Endodermal cell (in vitro differentiated cells): ENCODE measurements at places on chromosomes 12 and 14. TPM values are rescaled to one million over a fixed set of nuclear protein-coding genes. Genes with fewer than 3 reads are reported as not detected.

GRCh38 chr14:92258934-92259333 is 64.0 kb upstream of the SLC24A4 start:
- no peaks in the 10 kb centered on the region for H3K36me3 ChIP-seq

GRCh38 chr12:131260251-131260905 is 306.7 kb downstream of the ADGRD1 start:
- H3K4me3 ChIP-seq: no peak overlapping the region
- no peaks in the 10 kb centered on the region for H3K36me3 ChIP-seq
- H3K27ac ChIP-seq: no peak overlapping the region
- no peaks in the 10 kb centered on the region for H3K27me3 ChIP-seq
- no peaks in the 10 kb centered on the region for H3K4me1 ChIP-seq

DNA sequence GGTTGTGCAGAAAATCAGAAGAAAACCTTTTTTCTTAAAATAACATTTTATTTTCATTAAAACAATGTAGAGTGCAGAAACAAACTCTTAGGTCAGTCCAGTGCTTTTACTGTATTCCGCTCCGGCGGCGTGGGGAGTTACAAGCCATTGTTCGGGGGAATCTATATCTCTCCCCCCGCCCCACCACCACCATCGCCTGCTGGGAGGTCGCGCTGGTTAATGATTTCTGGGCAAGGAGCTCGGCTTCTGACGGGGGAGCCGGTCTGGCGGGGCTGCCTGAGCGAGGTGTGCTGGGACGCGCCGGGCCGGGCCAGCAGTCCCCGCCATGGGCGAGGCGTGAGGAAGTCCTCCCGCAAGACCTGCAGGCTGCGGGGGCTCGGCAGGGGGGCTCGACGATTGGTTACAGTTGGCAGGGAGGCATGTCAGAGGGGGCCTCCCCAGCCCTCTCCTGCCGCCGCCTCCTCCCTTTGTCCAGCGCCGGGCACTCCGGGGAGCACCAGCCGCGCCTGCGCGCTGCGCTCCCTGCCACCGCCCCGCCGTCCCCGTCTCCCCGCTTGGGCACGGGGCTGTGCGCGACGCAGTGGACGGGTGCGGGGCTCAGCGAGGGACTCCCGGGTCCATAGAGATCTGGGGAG is 1.0 kb upstream of the DUSP6 start:
- H3K27me3 ChIP-seq: no peaks in the 10 kb centered on the region
- peaks cover 12% of the 10 kb centered on the region for H3K4me1 ChIP-seq
- H3K4me3 ChIP-seq: peak overlapping the region; percentile 98
- DNase-seq: peak; percentile 96
- peaks cover 23% of the 10 kb centered on the region for H3K36me3 ChIP-seq

DNA sequence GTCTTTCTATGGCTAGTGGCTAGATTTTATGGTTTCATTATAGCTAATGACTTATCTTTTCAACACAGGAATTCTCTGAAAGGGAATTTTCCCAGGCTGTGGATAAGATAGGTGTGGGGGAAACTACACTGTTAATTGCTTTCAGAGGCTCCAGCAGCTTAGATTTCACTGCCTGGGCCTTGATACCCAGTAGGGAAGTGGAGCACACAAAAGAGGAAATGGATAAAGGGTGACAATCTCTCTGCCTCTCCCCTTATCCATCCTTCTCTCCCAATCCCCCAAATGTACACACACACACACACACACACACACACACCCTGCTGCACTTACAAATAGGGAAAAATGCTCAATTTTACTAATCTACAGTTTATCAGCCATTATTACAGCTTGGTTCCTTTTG is 19.1 kb downstream of the SIX4 start:
- no peak for DNase-seq
- peaks cover 19% of the 10 kb centered on the region for H3K27me3 ChIP-seq
- no peaks in the 10 kb centered on the region for H3K4me1 ChIP-seq
- H3K4me3 ChIP-seq: no peak overlapping the region

- peaks cover 18% of the 10 kb centered on the region for H3K36me3 ChIP-seq
- peak overlapping the region; percentile 85 for H3K4me3 ChIP-seq
- H3K4me1 ChIP-seq: peaks cover 7% of the 10 kb centered on the region
- H3K27me3 ChIP-seq: no peaks in the 10 kb centered on the region
- H3K27ac ChIP-seq: peak overlapping the region; percentile 68
Measured at GRCh38 chr14:103057028-103057371, 349 bp downstream of the CDC42BPB start.

DNA sequence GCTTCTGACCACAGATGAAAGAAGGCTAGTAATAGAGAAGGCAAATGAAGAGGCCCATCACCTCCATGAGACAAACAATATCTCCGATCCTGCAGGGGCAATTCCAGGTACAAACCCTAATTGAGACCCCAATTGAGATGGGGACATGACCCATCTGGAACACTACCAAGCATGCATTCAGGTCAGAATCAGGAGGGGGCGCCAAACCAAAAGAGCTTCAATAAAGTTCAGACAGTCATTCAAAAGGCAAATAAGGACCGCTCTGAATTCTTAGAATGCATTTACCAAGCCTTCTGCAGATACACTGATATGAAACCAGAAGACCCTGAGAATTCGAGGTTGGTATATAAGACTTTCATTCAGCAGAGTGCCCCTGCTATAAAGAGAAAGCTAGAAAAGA is 10.2 kb upstream of the EDDM3B start:
- H3K4me1 ChIP-seq: peaks cover 11% of the 10 kb centered on the region
- H3K4me3 ChIP-seq: no peak overlapping the region
- no peaks in the 10 kb centered on the region for H3K36me3 ChIP-seq
- H3K27me3 ChIP-seq: no peaks in the 10 kb centered on the region
- H3K27ac ChIP-seq: no peak overlapping the region

DNA sequence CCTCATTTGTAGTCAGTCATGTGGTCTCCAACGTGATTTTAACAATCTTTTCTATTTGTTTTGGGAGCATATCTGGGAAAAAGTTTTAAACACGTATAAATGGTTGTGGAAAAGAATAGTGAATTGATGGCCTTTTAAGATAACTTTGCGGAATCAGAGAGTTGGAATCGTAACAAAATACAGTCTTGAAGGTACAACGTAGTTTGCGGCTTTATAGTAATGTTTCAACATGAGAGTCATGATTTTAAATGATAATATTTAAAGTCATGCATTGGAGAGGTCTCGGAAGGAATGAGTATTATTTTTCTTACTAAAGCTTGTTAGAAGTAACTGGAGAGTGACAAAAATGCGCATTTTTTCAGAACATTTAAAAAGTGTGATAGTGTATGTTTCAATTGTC is 1.6 kb downstream of the AEBP2 start:
- H3K36me3 ChIP-seq: peaks cover 10% of the 10 kb centered on the region
- no peaks in the 10 kb centered on the region for H3K27me3 ChIP-seq
- DNase-seq: no peak
- peak overlapping the region; percentile 99 for H3K4me3 ChIP-seq

- H3K4me1 ChIP-seq: peaks cover 19% of the 10 kb centered on the region
- H3K27ac ChIP-seq: no peak overlapping the region
- no peaks in the 10 kb centered on the region for H3K36me3 ChIP-seq
- H3K4me3 ChIP-seq: peak overlapping the region; percentile 68
- H3K27me3 ChIP-seq: peaks cover 100% of the 10 kb centered on the region
- DNase-seq: no peak
Measured at GRCh38 chr12:114693059-114693531, 9.1 kb upstream of the TBX3 start.

GRCh38 chr14:73236752-73237218 is 521 bp upstream of the PAPLN start:
- no peak overlapping the region for H3K27ac ChIP-seq
- no peak for DNase-seq
- peaks cover 38% of the 10 kb centered on the region for H3K4me1 ChIP-seq
- peaks cover 56% of the 10 kb centered on the region for H3K27me3 ChIP-seq
- no peaks in the 10 kb centered on the region for H3K36me3 ChIP-seq

RD3L gene
- not detected in 2 replicates for total RNA-seq

DNA sequence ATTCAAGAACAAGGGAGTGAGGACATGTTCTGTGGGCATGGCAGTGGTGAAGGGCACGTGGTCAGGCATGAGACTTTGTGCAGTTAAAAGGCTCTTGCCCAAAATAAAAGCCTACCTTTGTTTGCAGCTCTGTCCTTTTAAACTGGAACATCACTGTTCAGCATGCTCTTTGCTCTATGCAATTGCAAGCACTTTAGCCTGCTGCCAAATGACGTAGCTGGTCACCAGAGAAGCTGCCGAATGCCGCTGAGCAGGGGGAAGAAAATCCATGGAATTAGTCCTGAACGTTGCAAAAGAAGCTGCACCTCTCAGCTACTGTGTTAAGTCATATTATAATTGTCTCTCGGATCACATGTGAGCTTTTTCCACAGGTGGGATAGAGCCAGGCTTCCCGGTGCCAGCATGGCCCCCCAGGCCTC is 176.3 kb upstream of the DIO2 start:
- no peak for DNase-seq
- no peaks in the 10 kb centered on the region for H3K36me3 ChIP-seq
- H3K27ac ChIP-seq: no peak overlapping the region

- H3K27ac ChIP-seq: no peak overlapping the region
- H3K36me3 ChIP-seq: no peaks in the 10 kb centered on the region
Measured at GRCh38 chr12:91219919-91220318, 37.3 kb upstream of the DCN start.

- no peaks in the 10 kb centered on the region for H3K4me1 ChIP-seq
- no peaks in the 10 kb centered on the region for H3K27me3 ChIP-seq
- no peak for DNase-seq
- H3K36me3 ChIP-seq: peaks cover 29% of the 10 kb centered on the region
- H3K27ac ChIP-seq: no peak overlapping the region
- H3K4me3 ChIP-seq: no peak overlapping the region
Measured at GRCh38 chr14:96309896-96310330, 53.2 kb downstream of the ATG2B start.

FZD10 gene
- 0.18 and 0.20 TPM in 2 replicates for total RNA-seq

GRCh38 chr12:46490635-46491034 is 118.1 kb upstream of the SLC38A2 start:
- H3K4me1 ChIP-seq: peaks cover 10% of the 10 kb centered on the region
- H3K4me3 ChIP-seq: no peak overlapping the region
- no peaks in the 10 kb centered on the region for H3K36me3 ChIP-seq

- peaks cover 34% of the 10 kb centered on the region for H3K27me3 ChIP-seq
- H3K27ac ChIP-seq: no peak within 1 kb of the TSS
- no peaks in the 10 kb centered on the region for H3K36me3 ChIP-seq
- H3K4me1 ChIP-seq: no peaks in the 10 kb centered on the region
- DNase-seq: no peak
Measured at GRCh38 chr12:1820191-1820895, at the start of gene LRTM2. TSS of gene LRTM2 (plus strand) at chr12:1820565. CDS start at chr12:1828149, 7,584 bp downstream.

GRCh38 chr14:95274279-95274678 is 45.4 kb downstream of the CLMN start:
- no peaks in the 10 kb centered on the region for H3K4me1 ChIP-seq
- no peaks in the 10 kb centered on the region for H3K27me3 ChIP-seq
- H3K36me3 ChIP-seq: no peaks in the 10 kb centered on the region

INF2 gene
- total RNA-seq: 95.1 and 114 TPM in 2 replicates

KRT71 gene
- total RNA-seq: not detected in 2 replicates

GRCh38 chr12:80702889-80703805 is 4.3 kb upstream of the MYF6 start:
- H3K4me1 ChIP-seq: peaks cover 7% of the 10 kb centered on the region
- no peak overlapping the region for H3K27ac ChIP-seq
- H3K27me3 ChIP-seq: peaks cover 26% of the 10 kb centered on the region
- no peaks in the 10 kb centered on the region for H3K36me3 ChIP-seq
- DNase-seq: no peak

- H3K27me3 ChIP-seq: no peaks in the 10 kb centered on the region
- H3K4me3 ChIP-seq: no peak overlapping the region
Measured at GRCh38 chr14:100359881-100360280, 36.7 kb downstream of the SLC25A47 start.

GRCh38 chr12:89878950-89879349 is 170.3 kb upstream of the ATP2B1 start:
- H3K27me3 ChIP-seq: no peaks in the 10 kb centered on the region
- no peaks in the 10 kb centered on the region for H3K4me1 ChIP-seq
- no peaks in the 10 kb centered on the region for H3K36me3 ChIP-seq
- no peak overlapping the region for H3K27ac ChIP-seq
- DNase-seq: no peak

KRT78 gene
- total RNA-seq: not detected in 2 replicates
